Stimulated activated CD8-positive, alpha-beta memory T cell treated with anti-CD3 and anti-CD28 coated beads, Interleukin-4, amount 100 ng/mL, for 4 hours (primary cell): ENCODE measurements at places on chromosomes 13 and 19.

DNA sequence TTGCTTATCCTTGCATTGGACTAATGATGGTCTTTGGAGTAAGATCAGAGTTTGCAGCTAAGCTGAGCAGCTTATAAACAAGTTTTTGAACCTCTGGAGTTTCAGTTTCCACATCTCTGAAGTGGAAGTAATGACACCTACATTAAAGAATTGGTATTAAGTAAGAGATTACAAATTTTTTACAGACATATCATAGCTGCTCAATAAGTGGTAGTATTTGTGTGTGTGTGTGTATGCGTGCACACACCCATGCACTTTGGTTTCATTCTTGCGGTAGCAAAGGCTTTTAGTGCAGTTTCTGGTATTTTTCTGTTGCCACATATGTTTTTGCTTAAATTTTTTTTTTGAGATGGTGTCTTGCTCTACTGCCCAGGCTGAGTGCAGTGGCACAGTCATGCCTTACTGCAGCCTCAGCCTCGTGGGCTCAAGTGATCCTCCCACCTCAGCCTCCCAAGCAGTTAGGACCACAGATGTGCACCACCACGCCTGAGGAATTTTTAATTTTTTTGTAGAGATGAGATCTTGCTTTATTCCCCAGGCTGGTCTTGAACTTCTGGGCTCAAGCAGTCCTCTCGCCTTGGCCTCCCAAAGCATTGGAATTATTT, 4.5 kb downstream of the NAA16 start:
- no peak for DNase-seq

- no peak for DNase-seq
These were observed 655 bp upstream of the S1PR5 start for GRCh38 chr19:10517760-10518443.

- peak; percentile 33 for DNase-seq
These were observed 598 bp upstream of the LPAR2 start for GRCh38 chr19:19628501-19629134.

- no peak for DNase-seq
These were observed 258.5 kb downstream of the DLEU7 start for GRCh38 chr13:50584856-50585580.

- DNase-seq: no peak
These were observed 148.4 kb downstream of the KATNAL1 start for GRCh38 chr13:30158774-30159445.

DNA sequence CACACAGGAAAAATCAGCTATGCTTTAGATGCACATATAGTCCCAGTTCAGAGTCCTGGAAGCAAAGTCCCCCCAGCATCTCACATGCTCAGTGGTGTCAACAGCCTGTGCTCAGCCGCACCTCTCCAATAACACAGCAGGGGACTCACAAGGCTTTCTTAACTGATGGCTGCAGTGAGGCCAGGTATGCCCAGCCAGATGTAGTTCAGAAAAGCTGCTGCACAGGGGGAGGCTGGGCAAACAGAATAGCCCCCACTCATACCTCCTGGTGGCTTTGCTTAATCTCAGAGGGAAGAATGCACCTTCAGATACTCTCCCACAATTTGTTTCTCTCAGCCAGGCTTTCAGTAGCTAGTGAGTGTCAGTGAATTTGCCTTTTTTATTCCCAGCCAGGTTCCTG, 33.4 kb downstream of the FAM124A start:
- no peak for DNase-seq

DNA sequence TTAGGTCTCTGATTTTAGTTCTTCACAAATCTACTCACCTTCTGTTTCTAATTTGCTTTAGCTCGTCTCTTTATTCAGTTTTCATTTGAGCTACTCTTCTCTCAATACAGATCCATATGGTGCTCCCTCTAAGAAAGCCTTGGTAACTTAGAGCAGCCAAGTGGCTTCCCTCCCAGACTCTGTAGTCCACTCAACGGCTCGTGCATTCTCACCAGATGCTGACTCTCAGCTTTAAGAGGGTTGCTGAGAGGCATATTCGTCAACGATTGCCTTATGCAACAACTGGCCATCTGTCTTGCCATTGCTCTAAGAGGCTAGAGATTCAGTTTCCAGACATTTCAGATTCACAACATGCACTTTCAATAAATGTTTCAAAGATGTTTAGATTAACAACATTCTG, 785.8 kb upstream of the SLC10A2 start:
- DNase-seq: no peak

DNA sequence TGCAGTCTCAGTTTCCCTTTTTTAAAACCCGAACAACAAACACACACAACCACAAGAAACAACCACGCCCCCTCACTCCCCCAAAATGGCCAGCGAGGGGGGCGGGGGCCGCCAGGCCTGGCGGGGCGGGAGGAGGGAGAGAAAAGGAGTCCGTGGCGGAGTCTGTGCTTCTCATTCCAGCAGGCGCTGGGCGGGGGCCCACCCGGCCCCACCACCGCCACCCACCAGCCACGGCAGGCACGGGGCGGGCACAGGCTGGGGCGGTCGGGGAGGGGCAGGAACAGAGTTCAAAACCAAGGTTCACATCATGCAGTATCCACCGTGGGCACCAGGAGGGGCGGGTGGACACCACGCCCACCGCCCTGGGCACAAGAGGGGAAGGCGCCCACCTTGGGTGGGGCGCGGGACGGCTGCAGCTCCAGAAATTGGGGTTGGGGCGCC, 12.9 kb downstream of the DPF1 start:
- no peak for DNase-seq

GRCh38 chr13:41995946-41996345, 35.0 kb upstream of the VWA8 start:
- peak; percentile 12 for DNase-seq

DNA sequence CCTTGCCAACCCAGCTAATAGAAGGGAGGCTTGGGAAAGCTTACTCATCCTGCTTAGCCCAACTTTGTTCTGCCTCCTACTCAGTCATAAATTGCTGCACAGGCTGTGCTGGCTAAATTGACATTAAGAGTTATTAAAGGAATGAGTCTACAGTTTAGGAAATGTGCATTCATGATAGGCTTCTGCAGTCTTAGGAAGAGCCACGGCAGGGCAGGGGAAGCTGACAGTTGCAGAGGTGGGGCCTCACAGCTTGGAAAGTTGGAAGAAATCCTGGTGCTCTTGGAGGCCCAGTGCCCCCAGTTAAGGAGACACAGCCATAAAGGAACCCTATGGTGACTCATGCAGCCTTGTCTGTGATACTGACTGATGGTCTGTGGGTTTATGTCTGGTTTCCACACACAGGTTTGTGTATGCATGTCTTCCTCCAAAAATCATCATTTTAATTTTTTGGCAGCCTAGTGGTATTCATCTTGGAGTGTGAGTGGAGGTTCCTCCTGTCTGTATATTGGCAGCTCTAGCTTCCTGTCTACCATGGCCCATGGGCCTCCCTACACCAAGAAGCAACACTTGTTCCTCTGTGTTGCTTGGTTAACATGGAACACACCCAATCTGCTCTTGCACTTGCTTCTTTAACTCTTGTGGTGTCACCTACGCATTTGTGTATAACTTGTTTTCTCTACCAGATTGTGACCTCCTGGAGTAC, 135.0 kb upstream of the KL start:
- DNase-seq: no peak

- DNase-seq: no peak
These were observed 23.0 kb upstream of the LAMP1 start for GRCh38 chr13:113273851-113274590.

- no peak for DNase-seq
These were observed 36.8 kb downstream of the ERICH4 start for GRCh38 chr19:41479757-41480191.

DNA sequence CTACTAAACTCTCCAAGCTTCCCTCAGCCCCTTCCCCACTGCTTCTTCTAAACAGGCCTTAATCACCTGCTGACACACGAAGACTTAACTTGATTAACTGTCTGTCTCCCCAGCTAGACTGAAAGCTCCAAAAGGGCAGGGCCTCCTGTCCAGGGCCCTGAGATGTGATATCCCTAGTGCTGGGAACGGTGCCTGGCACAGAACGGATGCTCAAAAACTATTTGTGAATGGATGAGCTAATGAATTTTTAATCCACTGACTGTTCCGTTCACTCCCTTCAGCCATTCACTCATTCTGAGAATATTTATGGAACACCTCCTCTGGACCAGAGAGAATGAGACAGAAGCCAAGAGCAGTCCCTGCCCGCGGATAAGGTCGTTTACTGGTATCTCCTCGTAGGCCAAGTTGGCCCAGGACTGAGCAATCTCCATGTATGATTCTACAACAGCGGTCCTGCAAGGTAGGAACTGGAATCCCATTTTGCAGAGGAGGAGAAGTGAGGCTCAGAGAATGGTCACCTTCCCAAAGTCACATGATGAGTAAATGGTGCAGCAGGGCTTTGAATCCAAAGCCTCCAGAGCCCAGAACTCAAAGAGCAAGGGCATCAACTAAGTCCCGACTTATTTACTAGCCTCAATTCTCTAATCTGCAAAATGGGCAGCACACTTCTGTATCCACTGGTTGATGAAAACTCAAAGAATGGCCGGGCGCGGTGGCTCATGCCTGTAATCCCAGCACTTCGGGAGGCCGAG, 3.4 kb downstream of the DMWD start:
- DNase-seq: no peak

DNA sequence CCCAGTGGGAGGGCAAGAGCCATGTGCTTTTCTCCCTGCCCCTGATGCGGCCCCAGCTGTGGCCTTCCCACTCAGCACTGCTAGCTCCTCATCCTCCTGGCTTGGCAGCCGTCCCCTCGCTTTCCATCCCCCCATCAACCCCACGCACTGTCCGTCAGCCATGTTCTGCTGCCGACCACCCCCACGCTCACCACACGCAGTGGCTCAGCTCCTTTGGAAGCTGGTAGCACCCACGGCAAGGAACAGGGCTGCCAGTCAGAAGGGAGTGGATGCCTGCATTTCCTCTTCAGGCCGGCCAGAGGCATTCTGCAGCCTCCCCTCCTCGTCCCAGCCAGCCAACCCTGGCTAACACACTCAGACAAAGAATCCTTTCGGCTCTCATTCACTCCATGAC, 6.3 kb downstream of the CALM3 start:
- no peak for DNase-seq

DNA sequence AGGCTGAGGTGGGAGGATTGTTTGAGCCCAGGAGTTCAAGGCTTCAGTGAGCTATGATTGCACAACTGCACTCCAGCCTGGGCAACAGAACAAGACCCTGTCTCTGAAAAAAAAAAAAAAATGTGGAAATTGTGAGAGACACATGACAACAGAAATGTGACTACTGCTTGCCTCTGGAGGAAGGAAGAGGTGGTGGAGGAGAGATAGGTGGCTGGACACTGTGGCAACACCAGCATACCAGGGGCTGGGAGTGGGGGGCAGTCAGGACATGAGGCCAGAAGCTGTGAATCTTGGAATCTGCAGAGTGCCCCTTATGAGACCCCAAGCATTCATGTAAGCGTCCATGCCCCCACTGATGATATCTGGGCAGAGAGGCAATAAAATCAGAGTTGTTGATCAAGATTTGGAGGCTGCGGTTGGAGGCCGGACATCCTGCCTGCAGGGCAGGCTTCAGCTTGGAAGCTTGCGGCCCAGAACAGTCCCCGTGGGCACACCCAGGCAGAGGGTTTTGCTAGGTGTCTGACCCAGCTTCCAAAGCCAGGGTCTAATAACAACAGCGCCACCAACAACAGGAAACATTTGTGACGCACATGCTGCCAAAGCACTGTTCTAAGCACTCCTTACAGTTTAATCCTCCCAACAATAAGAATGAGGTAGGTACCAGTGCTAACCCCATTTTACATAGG, 16.9 kb downstream of the FAM187B start:
- peak; percentile 48 for DNase-seq
